Forelimb muscle (tissue), 1 donor: ENCODE measurements at places on chromosomes 12 and 14.

DNA sequence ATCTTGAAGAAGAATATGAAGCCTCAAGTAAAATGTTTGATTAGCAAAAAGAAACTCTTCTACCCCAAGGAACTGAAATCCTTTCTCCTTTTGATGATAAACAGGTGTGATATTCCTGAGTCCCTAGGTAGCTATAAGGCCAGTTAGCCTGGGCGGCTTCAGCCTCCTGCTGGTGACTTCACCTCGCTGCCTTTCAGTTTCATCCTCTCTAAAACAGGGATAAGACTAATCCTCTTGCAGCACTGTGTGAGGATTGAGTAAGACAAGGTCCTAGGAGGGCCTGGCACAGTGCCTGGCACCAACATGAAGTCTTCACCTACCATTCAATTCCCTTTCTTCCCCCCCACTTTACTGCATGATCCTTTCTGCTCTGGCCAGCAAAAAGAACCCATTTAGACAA is 42.1 kb downstream of the CIT start:
- DNase-seq, result no peak

GRCh38 chr12:113271853-113272561 is 50.7 kb downstream of the TPCN1 start:
- DNase-seq, result no peak

DNA sequence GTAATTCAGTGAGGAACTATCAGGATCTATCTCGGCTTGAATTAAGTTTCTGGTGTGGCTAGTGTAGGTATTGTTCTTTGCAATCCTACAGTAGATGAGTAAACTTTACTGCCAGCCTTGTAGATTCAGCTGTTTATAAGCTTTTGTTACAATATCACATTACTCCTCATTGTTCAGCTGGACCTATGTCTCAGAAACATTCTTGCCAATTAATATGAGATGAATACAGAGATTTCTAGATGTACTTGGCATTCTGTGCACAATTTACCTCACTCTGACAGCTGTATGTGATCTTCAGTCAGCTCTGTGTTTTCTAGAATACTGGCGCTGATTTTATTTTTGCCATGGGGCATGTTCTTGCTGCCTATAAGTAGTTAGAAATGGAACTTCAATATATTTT is 55.7 kb downstream of the METTL25 start:
- peak; percentile 2 for DNase-seq

DNA sequence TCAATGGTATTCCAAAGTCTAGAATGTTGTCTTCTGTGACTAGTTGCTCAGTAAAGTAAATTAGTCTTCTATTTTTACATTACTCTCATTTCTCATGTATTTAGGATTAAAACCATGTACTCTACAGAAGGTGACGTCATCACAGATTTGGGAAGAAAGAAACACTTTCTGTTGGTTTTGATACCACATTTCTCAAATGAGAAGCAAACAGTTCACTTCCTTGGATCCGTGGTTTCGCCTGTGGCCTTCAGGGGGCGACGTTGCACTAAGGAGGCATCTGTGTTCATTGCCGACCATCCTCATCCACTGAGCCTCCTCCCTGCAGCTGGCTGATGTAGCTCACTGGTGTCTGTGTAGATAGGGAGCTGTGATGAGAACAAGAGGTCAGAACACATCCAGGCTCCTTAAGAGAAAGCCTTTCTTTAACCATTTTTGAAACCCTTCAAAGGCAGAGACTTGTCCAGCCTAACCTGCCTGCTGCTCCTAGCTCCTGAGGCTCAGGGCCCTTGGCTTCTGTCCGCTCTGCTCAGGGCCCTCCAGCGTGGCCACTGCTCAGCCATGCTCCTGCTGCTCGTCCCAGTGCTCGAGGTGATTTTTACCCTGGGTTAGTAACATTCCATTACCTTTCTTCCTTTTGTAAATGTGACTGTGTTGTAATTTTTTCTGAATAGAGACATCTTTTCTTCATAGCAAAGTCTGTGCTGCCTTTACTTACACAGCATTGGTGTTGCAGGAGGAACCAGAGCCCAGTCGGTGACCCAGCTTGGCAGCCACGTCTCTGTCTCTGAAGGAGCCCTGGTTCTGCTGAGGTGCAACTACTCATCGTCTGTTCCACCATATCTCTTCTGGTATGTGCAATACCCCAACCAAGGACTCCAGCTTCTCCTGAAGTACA is 220.6 kb upstream of the OR4E1 start:
- DNase-seq, result no peak

DNA sequence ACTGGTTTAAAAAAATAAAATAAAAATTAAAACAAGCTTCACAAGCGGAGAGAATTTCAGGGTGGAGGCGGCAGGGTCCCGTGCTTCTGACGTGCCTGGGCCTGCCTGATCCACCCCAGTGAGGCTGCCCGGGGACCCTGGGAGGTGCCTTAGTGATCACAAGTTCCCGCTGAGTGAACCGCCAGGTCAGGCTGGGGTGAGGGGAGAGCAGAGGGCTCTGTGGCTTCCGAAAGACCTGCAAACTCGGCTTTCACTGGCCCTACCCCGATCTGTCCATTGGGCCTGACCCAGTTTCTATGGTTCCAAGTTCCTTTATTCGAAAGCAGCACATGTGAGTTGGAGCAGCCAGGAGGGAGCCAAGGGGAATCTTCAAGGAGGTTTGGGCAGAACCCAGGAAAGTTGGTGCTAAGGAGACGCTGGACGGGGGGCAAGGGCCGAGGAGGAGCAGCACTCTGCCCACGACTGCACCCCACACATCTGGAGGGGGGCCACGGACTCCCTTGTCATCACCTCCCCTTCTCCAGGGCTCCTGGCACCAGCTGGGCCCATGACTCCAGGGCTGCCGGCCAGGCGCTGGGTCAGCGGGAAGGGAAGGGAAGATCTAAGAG is 12.9 kb downstream of the MMP14 start:
- DNase-seq, result peak; percentile 66

- DNase-seq, result no peak
These were observed 23.3 kb downstream of the ZFYVE21 start for GRCh38 chr14:103738701-103739451.
